ENCODE measurements at places on chromosomes 1 and 21.
A peak's percentile ranks its signal among the peaks of the same experiment; 100 is the strongest.

DNA sequence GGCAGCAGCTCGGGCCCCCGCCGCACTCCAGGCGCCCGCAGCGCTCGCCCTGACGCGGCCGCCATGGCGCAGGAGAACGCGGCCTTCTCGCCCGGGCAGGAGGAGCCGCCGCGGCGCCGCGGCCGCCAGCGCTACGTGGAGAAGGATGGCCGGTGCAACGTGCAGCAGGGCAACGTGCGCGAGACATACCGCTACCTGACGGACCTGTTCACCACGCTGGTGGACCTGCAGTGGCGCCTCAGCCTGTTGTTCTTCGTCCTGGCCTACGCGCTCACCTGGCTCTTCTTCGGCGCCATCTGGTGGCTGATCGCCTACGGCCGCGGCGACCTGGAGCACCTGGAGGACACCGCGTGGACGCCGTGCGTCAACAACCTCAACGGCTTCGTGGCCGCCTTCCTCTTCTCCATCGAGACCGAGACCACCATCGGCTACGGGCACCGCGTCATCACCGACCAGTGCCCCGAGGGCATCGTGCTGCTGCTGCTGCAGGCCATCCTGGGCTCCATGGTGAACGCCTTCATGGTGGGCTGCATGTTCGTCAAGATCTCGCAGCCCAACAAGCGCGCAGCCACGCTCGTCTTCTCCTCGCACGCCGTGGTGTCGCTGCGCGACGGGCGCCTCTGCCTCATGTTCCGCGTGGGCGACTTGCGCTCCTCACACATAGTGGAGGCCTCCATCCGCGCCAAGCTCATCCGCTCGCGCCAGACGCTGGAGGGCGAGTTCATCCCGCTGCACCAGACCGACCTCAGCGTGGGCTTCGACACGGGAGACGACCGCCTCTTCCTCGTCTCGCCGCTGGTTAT, 2.8 kb downstream of the KCNJ9 start:
- peak; percentile 92 for DNase-seq

GRCh38 chr1:172711558-172711957, 52.7 kb downstream of the FASLG start:
- no peak for DNase-seq

DNA sequence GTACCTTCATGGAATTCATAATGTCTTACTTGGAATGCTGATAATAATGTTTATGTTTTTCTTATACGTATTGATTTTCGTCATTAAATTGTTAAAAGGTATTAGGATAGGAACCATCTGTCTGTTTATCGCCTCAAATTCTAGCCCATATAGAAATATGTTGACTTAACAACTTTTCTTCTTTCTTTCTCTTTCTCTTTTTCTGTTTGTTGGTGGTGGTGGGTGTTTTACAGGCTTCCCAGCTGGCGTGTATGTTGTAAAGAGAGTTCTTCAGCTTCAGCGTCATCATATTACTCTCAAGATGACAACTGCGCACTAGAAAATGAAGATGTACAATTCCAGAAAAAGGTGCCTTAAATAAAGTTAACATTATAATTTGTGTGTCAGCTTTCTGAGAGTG, 18.3 kb downstream of the SUCO start:
- no peak for DNase-seq

DNA sequence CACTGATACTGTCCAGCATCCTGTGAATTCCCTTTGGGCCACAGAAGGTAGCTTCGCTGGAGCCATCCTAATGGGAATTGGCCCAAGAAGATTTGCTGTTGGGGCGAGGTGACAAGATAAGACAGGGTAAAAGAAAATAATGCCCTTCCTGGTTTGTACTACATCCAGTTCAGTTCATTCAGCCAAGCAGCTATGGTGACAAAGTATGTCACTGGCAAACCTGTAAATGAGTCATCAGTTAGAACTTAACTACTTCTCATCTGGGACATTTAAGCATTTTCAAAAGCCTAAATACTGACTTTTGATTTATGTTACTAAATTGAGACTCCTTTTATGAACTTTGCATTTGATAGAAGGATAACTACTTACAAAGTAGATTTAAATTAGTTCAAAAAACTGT, 54.2 kb downstream of the WDR64 start:
- DNase-seq = no peak

DNA sequence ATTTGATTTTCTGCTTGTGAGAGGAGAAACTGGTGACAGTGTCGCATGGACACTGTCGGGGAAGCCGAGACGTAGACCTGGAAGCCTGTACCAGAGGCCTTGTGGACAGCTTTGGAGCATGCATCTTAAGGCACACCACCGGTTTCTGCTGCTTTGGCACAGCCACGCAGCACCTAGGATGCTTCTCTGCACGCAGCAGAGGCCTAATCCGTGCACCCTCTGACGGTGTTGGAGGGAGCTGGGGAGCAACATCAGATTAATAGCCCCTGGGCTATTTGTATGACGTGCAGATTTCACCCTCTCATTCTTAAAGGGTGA, 30.3 kb downstream of the TEX35 start:
- DNase-seq = peak; percentile 50
